ENCODE measurements at places on chromosomes 2 and 18. TPM values are rescaled to one million over a fixed set of nuclear protein-coding genes. Genes with fewer than 3 reads are reported as not detected.

Gene REG3A
- not detected for total RNA-seq

Gene SAP130
- 15.2 TPM for total RNA-seq

Gene C2orf15
- total RNA-seq, result 5.7 TPM

- ATAC-seq, result peak; percentile 7
Observed at GRCh38 chr18:28176698-28176947, 307 bp downstream of the CDH2 start.

DNA sequence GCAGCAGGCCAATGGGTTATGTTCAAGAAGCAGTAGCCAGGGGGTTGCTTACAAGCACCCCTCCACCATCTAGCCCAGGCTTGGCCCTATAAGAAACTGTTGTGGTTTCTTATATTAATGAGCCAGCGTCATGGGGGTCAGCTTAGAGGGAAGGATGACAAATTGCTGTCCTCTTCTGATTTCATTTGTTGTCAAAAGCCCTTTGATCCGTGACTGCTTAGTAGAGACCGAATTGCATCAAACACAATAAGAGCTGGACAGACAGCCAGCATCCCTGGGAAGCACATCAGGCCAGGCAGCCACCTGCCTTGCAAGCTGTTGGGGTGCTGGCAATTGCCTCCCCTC, 206.6 kb upstream of the SETBP1 start:
- no peak for ATAC-seq

DNA sequence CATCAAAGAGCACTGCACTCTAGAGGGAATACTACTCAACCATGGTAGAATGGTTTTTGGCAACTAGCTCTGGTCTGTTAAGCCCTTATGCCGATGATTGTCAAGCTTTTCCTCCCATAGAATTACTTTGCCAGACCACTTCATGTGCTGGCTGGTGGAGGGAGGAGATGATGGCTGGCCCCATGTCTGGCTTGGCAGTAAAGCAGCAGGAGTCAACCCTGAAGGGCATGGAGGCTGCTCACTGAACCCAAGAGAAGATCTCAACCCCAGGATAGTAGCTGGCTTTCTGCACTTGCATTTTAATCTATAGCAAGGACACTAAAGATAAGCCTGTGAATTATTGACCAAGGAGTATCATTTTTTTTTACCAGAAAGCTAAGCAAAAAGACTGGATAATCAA, 309.9 kb downstream of the PIEZO2 start:
- no peak for ATAC-seq

- no peak for ATAC-seq
Observed at GRCh38 chr18:34159691-34160185, 65.0 kb downstream of the NOL4 start.
